AG04449 (cell line): ENCODE measurements at places on chromosomes 3 and 15.

- DNase-seq, result no peak
Observed at GRCh38 chr15:65389226-65389625, 11.4 kb upstream of the IGDCC3 start.

DNA sequence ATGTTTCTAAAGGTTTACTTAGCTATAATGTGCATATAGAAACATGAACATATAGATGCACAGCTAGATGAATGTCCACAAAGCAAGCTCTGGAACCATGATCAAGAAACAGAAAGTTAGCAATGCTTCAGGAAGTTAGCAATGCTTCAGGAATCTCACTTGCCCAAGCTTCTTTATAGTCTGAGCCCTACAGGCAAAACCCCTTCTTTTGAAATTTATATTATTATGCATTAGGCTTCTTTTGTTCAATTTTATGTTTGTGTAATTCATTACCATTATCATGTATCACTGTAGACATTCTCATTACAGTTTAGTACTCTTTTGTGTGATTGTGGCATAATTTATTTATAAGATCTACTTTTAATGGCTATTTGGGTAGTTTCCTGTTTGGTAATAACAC is 286.4 kb upstream of the BCHE start:
- DNase-seq, result no peak

DNA sequence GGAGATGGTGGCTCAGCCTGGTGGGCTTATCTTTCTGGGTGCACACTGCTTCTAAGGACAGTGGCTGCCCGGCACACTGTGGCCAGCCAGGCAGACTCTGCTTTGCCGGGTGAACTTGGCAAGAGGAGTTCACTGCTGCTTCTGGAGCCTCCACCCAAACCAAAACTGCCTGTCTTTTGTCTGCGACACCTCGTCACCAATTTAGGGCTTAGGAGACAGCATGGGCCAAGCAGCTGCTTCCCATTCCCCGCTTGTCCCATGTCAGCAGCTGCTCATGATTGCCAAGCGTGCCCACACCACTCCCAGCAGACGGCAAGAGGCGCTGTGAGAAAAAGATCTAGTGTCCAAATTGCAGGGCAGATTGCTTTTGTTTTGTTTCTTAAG is 57.3 kb downstream of the LSM3 start:
- DNase-seq, result no peak

- no peak for DNase-seq
Observed at GRCh38 chr15:41933771-41934170, 38.6 kb downstream of the EHD4 start.
